ENCODE measurements at places on chromosomes 2 and 18.

GRCh38 chr2:219713110-219713509 lies 85.7 kb downstream of the SLC4A3 start:
- DNase-seq, result peak; percentile 74

GRCh38 chr18:49520661-49521145 lies 33.7 kb upstream of the C18orf32 start:
- DNase-seq, result peak; percentile 38

GRCh38 chr18:59696311-59697235 lies 650 bp downstream of the CCBE1 start:
- DNase-seq, result peak; percentile 69

GRCh38 chr2:182133195-182133891 lies 147.7 kb downstream of the PPP1R1C start:
- DNase-seq, result peak; percentile 79

- no peak for DNase-seq
Observed at GRCh38 chr2:54967759-54968365, 82.4 kb downstream of the RTN4 start.

DNA sequence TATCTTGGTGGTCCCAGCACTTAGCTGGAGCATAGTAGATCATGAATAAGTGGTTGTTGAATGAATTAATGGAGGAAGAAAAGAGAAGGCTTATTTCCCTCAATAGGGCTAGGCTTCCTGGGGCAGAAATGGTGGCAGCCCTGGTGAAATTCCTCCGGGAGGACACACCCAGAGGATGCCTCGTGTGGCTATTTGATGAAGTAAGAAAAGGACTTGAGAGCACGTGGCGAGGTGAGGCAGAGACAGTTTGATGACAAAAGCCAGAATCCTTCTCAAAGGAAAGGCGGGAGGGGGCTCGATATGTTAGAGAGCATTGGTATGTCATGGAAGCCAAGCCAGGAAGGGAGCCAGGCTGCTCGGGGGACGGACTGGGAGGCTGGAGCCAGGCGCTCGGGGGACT lies 14.7 kb downstream of the FAM228A start:
- DNase-seq, result no peak

- peak; percentile 25 for DNase-seq
Observed at GRCh38 chr2:232960862-232961261, 52.2 kb downstream of the NGEF start.

DNA sequence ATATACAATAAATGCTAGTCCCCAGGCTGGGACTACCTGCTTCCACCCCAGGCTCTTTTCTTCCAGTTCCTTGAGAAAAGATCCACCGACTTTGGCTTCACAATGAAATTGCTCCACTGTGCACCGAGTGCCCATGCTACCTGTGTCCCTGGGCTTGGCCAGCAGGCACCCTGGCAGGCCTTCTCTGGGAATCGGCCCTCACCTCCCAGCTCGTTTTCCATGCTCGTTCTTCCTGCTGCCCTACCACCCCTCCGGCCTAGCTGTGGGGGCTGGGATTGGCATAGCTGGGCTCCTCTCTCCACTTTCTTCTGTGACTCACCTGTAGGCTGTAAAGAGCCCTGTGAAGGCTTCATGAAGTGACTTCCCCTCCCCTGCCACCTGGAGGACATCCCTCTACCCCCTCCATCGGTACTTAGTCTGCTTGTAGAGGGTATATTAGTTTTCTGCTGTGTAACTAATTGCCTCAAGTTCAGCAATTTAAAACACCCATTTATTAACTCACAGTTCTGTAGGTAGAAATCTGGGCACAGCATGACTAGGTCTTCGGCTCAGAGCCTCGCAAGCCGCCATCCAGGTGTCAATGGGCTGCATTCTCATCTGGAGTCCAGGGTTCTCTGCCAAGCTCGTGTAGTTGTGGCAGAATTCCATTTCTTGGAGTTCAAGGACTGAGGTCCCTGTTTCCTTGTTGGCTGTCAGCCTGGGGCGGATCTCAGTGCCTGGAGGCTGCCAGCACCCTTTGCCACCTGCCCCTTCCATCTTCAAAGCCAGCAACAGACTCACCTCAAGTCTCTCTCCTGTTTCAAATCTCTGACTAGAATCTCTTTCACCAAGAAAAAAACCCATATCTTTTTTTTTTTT lies 57.6 kb downstream of the DPYSL5 start:
- DNase-seq, result no peak

- DNase-seq, result peak; percentile 76
Observed at GRCh38 chr18:26082475-26082874, 7.9 kb downstream of the SS18 start.

- no peak for DNase-seq
Observed at GRCh38 chr18:677951-678381, 20.5 kb downstream of the TYMS start.

- DNase-seq, result no peak
Observed at GRCh38 chr2:156023229-156023869, 309.2 kb downstream of the NR4A2 start.

- DNase-seq, result no peak
Observed at GRCh38 chr2:73104933-73105332, 7.8 kb downstream of the RAB11FIP5 start.

DNA sequence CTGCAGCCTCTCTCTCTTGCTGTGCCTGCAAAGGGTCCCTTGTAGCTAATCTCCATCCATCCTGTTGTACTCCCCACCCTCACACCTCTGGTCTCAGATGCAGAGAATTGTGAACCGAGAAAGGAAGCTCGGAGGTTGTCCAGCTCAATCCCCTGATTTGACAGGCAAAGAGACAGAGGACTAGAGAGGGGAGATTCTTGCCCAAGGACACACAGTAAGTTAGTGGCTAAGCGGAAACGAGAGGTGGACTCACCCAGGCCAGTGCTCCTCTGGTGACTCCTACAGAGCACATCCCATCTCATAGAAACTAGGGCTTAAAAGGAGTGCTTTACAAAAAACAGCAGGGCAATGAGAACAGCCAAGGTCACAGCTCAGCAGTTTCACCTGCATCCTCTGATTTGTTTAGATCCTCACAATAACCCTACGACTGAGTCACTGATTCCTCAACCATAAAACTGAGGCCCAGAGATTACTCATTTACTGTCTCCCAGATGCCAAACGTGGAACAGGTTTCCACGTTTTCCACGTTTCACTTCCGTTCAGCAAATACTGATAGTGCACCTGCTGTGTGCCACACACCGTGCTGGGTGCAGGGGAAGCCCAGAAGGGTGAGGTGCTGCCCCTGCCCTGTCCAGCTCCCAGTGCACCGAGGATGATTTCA lies 22.1 kb downstream of the EHD3 start:
- DNase-seq, result peak; percentile 71

GRCh38 chr2:229043681-229044080 lies 227.4 kb downstream of the PID1 start:
- DNase-seq, result no peak

DNA sequence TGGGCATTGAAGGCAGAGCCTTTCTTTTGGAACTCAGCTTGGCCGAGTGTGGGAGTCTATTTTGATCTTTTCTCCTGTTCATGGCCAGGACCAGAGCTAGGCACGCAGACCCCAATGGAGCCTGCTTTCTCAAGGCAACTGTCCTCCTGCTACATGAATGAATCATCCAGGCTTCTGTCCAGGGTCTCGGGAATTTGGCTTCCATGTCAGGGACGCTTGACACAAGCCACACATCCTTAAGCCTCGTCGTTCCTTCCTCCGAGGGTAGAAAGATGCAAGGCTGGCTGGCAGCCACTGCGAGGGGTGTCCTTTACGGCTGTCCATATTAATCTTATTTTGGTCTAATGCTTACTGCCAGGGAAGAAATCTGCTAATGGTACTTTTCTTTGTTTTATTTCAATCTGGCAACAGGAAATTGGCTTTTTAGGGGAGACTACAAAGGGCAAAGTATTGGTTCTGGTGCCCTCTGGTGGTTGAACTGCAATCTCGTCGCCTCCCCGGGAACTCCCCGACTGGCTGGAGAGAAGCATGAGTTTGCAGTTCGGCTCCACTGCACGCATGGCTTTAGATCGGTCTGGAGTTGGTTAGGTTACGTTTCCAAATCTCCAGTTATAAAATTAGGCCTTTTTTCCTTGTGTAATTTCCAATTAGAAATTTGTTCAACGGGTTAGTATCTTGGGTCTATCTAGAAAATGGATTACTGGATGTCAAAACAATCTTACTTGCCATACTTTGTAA lies 135.2 kb downstream of the ALPK2 start:
- DNase-seq, result peak; percentile 82

GRCh38 chr2:47636176-47636575 lies 146.8 kb upstream of the MSH6 start:
- DNase-seq, result no peak

- peak; percentile 66 for DNase-seq
Observed at GRCh38 chr2:216692636-216693413, 2.5 kb downstream of the IGFBP5 start.

GRCh38 chr18:73261923-73262322 lies 394.1 kb upstream of the NETO1 start:
- no peak for DNase-seq

DNA sequence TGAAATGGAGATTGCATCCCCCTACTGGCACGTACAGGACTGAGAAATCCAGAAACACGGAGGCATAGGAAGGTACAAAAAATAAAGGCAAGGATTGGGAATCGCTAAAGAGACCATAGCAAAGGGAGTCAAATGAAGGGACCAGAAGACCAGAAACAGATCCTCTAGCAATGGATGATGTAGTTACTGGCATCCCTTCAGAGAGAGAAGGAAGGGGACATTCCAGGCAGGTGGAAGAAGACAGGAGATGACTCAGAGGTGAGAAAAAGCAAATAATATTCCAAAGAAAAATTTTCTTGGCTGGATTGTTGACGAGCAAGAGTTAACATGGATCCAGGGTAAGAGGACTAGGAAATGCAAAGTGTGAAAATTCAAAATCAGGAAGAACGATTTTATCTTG lies 78.4 kb upstream of the FZD7 start:
- no peak for DNase-seq

- DNase-seq, result no peak
Observed at GRCh38 chr18:24089076-24089475, 49.8 kb upstream of the CABYR start.

- peak; percentile 20 for DNase-seq
Observed at GRCh38 chr18:36633961-36634412, 194.8 kb downstream of the TPGS2 start.

DNA sequence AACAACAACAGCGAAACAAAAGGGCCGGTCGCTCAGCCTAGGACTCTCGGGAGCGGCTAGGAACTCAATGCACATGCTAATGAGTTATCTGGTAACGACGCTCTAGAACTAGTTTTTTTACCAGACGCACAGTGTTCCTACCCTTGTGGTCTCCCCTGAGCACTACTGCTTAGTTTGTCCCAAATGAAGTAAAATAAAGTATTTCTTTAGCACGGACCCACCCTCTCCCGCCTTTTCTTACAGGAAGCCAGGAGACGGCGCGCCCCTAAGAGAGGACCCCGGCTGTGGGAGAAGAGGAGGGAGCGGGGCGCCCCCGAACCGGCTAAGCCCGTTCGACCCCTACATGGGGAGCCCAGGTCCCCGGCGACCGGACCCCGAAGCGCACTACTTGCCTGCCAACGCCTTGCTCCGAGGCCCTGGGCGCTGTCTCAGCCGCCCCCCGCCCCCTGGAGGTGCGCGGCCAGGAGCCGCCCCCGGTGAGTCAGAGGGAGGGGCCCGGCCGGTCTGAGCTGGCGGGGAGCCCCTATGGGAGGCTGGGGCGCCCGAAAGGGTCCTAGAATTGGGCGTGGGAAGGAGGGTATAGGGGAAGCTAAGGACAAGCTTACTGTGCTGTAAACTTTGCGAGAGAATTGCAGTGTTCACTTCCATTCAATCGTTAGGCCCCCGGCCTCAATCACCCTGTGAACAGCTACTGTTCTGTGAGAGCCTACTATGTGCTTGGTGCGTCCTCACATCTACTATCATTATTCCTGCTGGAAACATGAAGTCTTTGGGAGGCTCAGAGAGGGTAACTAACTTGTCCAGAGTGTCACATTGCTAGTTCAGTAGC lies 3.6 kb upstream of the CAPG start:
- peak; percentile 76 for DNase-seq

- peak; percentile 24 for DNase-seq
Observed at GRCh38 chr18:11042247-11042646, 107.1 kb downstream of the PIEZO2 start.

DNA sequence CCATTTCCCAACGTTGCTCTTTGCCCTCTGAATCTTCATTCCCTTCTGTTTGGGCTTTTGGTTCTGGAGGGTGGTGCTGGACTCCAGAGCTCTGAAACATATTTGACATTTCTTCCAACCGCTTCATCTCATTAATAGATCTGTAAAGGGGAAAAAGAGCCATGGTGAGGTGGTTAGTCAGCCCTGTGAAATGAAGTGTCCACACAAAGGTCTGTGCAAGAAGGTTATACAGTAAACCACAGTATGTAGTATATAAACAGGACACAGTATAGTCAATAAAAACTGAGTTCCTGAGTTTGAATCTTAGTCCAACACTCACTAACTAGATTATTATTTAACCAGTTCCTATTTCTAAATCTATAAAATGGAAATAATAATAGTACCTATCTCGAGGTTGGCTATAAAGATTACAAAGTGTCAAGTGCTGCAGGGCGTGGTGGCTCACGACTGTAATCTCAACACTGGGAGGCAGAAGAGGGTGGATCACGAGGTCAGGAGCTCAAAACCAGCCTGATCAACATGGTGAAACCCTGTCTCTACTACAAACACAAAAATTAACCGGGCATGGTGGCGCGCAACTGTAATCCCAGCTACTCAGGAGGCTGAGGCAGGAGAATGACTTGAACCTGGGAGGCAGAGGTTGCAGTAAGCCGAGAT lies 13.1 kb downstream of the STARD7 start:
- peak; percentile 85 for DNase-seq

GRCh38 chr2:145323512-145323911 lies 803.6 kb upstream of the ZEB2 start:
- DNase-seq, result peak; percentile 55

DNA sequence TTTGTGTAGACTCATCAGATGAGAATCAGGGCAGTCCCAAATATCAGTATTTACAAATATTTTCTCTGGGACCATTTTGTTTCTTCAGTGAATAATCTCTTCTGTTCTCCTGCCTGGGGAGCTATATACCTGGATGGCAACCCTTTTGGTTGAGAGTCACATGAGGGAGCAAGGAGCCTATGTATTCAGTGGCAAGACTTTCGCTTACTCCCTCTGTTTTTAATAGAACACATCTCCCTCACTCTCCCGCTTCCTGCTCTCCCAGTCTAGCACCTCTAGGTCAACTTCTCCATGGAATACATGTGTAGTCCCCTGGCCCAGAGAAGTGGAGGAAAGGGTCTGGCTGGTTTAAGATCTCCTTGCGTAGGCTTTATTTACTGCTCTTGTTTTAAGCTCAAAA lies 600.3 kb downstream of the CCDC85A start:
- peak; percentile 3 for DNase-seq

DNA sequence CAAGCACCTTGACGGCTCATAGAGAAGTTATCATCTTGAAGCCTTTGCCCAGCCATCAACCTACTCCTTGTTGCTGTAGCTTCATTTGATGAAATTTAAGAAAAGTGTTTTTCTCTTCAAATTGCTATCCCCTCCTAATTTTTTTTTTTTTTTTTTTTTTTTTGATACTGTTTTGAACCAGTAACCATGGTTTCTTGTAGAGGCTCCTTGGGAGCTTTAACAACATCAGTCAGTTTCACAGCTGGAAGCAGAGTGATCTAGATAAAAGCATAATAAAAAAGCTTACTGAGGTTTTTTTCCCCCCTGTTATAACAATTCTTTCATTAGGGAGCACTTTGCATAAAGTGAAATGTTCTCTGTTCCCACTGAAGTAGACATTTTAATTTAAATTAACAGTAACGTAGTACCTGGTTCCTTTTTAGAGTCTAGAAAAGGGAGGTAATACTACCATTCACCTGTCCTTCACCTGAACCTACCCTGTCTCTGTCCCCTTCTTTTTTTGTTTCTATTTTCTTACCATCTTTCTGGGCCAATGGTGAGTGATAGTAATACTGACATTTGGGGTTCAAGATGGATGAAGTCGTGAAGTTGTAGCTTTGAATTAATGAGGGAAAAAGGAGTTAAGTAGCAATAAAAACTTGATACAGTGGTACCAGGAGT lies 101.5 kb downstream of the NCOA1 start:
- no peak for DNase-seq
